ENCODE measurements at places on chromosomes 3 and 15.
A peak's percentile ranks its signal among the peaks of the same experiment; 100 is the strongest.

- peak; percentile 9 for DNase-seq
These were observed 25.4 kb upstream of the SLC25A26 start for GRCh38 chr3:66195347-66195783.

- DNase-seq = no peak
These were observed 5.8 kb upstream of the DIS3L start for GRCh38 chr15:66287461-66288057.

DNA sequence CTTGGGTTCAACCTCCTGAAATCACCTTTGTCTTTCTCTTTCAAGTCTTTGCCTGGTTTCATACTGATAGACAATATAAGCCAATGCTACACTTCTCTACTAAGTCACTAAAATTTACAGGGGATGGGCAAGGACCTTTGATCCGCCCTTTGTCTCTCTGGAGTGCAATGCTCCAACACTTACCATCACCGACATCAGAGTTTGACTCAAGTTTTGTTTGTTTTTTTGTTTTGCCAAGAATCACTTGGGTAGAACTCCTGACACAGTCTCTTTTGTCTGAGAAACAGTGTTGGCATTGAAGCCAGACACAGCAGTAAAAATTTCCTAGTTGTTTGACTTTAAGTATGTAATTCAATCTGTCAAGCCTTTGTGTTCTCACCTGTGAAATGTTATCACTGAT lies 29.3 kb downstream of the NFKBIZ start:
- no peak for DNase-seq

- no peak for DNase-seq
These were observed 15.3 kb downstream of the CCR8 start for GRCh38 chr3:39344746-39345344.

DNA sequence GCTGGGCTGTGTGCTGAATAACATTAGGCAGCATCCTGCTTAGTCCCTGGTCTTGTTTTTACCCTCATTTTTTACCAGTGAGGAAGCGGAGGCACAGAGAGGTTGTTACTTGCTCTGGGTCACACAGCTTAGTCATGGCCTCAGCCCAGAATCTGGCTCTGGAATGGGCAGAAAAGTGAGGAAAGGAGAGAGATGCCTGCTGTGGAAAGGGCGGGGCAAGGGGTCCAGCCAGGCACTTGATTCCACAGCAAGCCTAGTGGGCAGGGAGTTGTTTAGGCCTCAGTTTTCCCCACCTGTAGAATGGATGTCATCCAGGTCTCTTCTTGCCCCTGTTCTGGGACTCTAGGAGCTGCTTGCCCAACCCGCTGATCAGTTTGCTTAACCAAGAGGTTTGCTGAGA lies 35.9 kb downstream of the SLC6A6 start:
- DNase-seq = no peak

GRCh38 chr3:190120269-190121060 lies at the start of gene P3H2:
P3H2 (minus strand) TSS chr3:190120897; CDS start chr3:190120731, 166 bp downstream.
- DNase-seq = peak; percentile 13

GRCh38 chr3:112979244-112979832 lies 4.4 kb upstream of the CD200R1 start:
- DNase-seq = no peak

DNA sequence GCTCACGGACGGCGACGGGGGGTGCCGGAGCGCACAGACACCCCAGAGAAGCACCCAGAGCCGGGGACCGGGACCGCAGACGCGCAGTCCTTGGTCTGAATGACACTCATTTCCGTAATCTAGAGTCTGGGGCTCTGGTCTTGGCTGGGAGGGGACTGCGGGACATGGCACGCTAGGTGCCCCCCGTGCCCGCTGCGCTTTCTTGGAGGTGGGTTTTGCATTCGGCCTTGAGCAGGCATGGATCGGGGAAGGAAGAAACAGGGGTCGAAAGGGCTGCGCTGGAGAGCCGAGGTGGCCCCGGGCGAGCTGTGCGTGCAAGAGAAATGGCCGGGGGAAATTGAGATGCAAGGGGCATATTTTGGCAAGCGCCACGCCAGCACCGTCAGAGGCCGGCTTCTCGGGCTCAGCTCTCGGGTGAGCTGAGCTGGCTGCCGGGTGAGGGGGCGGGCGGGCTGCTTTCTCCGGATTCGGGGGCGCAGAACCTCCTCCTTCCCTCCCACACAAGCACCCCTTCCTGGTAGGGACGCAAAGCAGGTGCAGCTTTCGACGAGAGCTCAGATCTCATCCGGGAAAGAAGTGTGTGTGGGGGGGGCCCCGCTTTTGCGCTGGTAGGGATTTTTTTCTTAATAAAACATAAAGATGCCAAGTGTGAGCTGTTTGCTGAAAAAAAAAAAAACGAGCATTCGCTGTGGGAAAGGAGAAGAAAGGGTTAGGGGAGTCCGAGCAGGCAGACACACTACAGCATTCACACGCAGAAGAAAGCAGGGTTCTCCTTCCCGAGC lies 963 bp upstream of the NTRK3 start:
- DNase-seq = no peak

DNA sequence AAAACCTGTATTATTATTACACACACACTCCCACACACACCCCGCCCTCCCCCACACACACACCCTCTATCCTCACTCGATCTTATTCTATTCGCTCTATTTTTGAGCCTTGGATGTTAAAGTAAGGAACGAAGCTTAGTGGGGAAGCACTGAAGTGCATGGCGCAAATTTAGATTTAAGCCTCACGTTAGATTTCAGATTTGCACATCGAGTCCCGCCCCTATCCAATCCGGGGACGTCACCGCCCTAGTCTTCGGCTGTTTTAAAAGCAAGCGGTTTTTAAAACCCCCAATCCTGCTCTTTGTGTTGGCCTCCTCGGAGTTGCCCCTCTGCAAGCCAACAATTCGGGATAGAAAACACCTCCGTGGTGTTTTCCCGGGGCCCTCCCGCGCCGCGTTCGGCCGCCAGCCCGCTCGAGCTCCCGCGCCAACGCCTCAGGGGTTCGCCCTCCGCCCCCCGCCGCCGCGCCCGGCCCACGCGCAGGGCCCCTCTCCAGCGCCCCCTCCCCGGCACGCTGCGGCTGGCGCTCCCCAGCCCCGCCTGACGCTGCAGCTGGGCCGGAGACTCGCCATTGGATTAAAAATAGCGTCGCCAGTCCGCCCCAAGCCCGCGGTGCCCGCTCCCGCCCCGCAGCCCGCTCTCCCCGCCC lies at the start of gene USP13:
USP13 (plus strand) TSS at position 594 of the 649 bp plus-strand sequence. CDS start 186 bp downstream, outside the sequence.
- DNase-seq = peak; percentile 30

DNA sequence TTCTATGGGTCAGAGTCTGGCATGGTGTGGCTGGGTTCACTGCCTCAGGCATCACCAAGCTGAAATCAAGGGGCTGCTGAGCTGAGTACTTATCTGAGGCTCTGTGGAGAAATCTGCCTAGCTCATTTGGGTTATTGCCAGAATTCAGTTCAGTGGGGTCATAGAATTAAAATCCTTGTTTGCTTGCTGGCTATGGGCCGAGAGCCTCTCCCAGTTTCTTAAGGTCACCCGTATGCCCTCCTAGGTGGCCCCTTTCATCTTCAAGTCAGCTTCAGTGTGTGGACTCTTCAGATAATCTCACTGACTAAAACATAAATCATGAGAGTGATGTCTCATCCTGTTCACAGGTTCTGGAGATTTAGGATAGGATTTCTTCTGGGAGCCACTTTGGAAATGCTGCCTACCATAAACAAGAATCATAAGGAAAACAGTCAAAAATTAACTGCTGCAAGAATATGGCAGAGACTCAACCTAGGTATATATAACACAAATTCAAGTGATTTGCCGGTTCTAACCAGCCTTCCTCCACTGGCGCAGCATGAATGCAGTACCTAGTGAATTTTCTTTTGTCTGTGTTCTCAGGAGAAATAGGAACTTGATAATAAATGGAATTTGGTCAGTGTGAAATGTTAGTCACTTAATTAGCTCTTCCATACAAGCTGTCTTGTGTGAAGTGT lies 5.3 kb downstream of the CP start:
- DNase-seq = no peak

DNA sequence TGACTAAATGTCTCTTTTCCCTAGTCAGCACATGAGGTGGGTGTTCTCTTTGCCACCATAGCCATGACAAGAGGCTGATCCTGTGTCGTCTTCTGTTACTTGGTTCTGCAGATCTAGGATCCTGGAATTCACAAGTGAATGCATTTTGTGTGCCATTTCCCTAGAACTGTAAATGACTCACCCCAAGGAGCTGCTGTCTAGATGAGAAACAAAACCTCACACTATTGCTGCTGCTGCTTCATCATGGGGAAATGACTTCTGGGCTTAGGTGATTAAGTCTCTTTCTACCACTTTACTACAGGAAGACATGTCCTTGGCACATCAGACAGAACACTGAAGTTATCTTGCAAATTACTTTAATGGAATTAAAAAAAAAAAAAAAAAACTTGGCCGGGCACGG lies 54.9 kb downstream of the SLCO3A1 start:
- DNase-seq = no peak

GRCh38 chr3:10521772-10522441 lies 16.5 kb upstream of the ATP2B2 start:
- DNase-seq = no peak

- no peak for DNase-seq
These were observed 35.9 kb downstream of the CCK start for GRCh38 chr3:42229942-42230688.

DNA sequence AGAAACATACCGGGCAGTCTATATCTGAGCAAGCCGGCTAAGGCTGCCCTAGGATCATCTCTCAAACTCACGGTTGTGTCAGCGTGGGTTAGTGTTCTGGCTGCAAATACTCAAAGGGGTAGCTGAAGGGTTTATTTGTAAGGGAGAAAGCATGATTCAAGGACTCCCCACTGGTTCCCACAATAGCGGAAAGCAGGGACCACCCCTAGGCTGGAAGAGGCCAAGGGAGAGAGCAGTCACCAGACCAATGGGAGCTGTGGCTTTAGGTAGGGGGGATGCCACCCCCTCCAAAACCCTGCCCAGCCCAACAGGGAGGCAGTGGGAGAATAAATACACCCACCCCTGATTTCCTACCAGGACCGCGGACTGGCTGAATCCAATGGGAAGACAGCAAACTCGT lies 7.3 kb upstream of the LMCD1 start:
- no peak for DNase-seq

- DNase-seq = no peak
These were observed 315.0 kb downstream of the OCA2 start for GRCh38 chr15:27784107-27784506.

DNA sequence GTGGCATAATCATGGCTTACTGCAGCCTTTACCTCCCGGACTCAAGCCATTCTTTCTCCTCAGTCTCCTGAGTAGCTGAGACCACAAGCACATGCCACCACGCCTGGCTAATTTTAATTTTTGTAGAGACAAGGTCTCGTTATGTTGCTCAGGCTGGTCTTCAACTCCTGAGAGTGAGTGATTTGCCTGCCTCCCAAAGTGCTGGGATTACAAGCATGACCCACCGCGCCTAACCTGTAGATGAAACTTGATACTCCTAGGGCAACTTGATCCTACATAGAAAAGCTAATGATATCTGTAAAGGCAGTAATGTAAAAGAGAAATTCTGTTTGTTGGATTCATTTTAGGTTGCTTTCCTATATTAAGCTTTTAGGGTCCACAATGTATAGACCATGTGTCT lies 391.9 kb upstream of the THRB start:
- no peak for DNase-seq

DNA sequence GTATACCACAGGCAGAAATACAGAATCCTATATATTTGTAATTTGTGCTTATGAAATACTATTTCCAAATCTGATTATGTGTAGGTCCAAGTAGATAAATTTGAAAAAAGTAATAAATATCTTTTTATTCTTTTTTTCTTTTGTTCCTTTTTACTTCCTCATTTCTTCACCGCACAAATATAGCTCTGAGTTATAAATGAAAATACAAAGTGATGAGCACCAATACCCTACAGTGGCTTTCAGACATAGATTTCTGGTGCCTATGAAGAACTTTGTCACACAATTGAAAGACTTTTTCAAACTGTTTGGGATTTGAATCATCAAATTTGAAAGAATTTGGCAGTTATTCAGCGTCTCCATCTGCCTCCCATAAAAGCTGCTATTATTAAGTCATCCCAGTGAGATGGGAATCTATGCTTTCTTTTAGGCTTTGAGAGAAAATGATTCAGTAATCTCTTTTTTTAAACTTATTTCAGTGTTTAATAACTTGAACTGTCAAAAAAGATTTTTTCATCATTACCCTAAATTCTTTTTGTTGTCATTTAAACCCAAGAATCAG lies 363.6 kb upstream of the GOLIM4 start:
- no peak for DNase-seq

DNA sequence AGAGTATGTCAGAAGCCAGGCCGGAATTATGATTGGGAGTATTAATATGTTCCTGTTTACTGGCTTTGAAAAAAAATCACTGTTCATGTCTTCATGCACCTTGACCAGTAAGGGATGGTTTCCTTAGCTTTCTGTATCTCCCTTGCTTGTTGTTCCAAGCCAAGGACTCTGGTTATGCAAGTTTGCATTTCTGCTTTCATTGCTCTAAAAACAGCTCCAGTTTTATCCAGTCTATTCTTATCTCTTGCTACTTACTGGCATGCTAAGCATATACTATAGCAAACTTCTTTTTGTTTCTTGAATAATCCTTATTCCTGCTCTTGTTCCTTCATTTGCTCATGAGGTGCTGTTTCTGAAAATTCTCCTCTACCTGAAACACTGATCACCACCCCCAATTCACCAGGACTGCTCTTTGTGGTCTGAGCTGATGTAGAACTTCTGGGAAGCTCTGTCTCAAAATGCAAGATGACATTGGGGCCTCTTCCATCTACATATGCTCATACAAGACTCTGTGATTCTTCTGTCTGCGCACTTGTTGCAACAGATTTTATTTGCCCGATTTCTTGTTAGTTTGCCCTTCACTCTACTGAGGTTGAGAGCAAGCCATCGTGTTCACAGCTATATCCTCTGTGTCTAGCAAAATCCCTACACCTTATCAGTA lies 173.0 kb downstream of the EBLN2 start:
- no peak for DNase-seq

- no peak for DNase-seq
These were observed 8.8 kb downstream of the RPL32 start for GRCh38 chr3:12832350-12833221.

DNA sequence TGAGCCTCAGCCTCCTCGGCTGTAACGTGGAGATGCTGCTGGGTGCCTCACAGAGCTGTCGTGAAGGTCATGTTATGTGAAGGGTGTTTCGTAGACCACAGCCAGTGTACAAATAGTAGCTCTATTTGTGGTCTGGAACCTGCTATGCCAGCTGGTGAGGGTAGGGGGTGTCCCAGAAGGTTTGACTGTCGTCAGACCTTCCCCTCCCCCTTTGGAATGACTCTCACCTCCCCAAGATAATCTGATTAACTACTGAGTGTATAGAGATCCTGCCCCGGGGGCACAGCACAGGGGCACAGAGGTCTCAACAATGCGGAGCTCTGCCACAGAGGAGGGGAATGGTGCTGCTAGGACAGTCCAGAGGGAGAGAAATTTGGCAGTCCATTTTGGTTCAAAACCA lies 20.5 kb downstream of the FGD5 start:
- no peak for DNase-seq

DNA sequence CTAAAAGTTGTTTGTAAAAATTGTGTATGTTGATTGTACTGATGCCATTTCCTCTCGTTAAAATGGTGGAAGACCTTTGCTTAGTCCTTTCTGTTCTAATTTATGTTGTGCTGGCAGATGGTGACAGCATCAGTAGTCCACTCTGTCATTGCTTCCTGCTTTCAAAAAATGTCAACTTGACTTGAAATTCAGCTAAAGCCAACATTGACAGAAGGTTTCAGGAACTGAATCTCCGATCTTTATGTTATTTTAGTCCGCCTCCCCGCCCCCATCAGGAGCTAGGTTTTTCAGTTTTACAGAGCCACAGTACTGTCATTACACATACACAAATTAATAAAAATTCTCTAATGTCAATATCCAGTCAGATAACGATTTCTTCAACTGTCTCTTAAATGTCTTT lies 1.5 kb downstream of the CEP63 start:
- no peak for DNase-seq
